GM03348 (cell line): ENCODE measurements at places on chromosomes 7 and 10.

DNA sequence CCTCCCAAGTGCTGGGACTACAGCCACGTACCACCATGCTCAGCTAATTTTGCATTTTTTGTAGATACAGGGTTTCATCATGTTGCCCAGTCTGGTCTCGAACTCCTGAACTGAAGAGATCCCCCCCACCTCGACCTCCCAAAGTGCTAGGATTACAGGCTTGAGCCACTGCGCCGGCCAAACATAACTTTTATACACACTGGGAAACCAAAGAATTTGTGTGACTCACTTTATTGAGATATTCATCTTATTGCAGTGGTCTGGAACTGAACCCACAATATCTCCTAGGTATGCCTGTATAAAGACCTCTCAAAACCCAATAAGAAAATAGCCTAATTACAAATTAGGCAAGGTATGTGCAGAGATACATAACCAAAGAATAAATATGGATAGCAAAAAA lies 182.6 kb upstream of the FEZF1 start:
- DNase-seq, result no peak

DNA sequence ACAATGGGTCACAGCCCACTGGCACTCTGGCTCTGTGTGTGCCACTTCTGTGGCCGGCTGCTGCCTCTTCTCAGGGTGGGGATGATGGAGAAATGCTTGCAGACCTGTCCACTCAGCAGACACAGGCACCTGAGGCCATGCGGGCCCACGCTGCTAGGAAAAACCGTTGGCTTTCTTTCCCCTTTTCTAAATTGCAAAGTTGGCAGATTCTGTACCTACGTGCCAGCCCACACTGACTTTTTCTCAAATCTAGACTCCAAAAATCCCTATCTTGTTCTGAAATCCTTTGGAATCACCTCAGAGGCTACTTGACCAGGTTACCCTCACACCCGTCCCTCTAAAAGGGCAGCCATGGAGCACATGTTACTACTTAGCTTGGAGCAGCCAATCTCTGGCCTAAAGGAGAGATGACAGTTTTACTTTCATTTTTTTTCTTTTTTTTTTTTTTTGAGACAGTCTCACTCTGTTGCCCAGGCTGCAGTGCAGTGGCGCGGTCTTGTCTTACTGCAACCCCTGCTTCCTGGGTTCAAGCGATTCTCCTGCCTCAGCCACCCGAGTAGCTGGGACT lies 99.4 kb downstream of the RNF216 start:
- DNase-seq, result no peak

DNA sequence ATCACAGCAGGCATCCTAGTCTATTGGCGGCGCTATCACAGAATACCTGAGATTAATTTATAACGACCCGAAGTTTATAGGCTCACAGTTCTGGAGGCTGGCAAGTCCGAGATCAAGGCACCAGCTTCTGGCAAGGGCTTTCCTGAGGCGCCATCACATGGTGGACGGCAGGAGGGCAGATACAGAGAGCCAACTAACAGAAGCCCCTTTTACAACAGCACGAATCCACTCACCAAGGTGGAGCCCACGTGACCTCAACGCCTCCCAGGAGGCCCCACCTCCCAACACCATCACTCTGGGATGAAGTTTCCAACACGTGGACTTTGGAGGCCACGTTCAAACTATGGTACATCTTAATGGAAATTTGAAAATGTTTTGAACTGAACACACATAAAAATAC lies 255.3 kb downstream of the ELFN1 start:
- no peak for DNase-seq

GRCh38 chr7:125695626-125696025 lies 766.0 kb upstream of the POT1 start:
- no peak for DNase-seq

- DNase-seq, result no peak
Measured at GRCh38 chr10:75335983-75336382, 65.6 kb downstream of the ZNF503 start.

DNA sequence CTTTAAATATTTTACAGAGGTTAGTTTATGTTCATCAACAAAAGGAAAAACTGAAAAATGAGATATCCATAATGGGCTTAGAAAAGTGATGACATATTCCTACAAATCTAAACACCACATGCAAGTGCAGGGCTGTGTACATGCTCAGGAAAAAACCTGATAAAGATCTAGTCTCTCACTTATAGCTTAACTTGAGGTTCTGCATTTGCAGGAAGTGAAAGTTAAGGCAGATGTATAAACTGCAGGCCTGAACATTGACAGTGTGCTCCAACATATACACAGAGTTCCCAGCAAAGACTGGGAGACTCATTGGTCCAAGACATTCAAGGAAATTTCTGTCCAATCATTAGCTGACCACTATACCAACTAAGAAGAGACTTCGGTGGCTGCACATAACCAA lies 63.8 kb upstream of the RET start:
- no peak for DNase-seq

DNA sequence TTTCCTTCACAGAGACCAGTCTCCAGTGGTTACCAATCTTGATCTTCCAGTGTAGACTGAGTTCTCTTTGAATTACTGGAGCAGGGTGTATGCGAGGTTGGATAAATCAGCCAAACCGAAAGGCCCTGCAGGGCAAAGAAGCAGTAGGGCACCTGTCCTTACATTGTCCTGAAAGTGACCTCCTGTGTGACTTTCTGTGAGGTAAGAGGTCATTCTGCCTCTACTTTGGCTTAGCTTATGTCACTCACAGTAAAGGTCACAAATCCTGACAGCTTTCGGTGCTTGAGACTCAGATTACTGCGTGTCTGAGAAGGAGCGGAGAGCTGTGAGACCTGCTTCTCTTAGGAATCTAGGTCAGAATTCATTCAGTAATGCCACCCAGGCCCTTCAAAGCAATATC lies 252.7 kb upstream of the ETV1 start:
- DNase-seq, result no peak

DNA sequence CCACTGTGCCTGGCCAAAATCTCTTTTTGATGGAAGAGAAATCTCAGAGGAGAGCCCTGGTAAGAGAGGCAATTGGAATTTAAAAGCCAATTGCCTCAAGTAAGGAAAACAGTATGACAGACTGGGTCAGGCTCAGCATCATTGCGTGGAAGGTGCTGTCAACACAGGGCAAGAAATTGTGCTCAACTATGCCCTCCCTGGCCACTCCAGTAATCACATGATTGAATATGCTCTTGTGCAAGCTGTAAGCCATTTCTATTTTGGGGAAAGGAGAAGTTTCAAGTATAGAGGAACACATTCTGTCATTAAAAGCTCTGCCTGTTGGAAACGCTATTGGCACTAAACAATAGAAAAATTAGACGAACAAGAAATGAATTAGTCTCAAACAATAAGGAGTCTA lies 1127.7 kb downstream of the REEP3 start:
- no peak for DNase-seq
